Fibroblast of upper back skin (primary cell): ENCODE measurements at places on chromosomes 11 and 22.

DNA sequence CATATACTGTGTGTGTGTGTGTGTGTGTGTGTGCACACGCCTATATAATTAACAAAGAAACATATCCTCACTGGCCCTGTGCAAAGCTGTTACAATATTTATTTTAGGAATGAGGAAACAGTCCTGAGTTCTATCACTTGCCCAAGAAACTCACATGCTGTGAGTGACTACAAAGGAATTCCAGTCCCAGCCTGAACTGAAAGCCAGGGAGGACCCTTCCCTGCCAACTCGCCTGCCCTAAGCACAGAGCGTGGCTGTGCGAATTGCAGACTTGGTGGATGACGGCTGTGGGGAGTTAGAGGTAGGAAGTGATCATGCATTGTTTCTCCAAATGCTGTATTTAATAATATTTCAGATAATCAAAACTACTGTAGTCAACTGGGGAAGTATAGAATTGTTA, 26.4 kb upstream of the CD5 start:
- peak; percentile 39 for DNase-seq

DNA sequence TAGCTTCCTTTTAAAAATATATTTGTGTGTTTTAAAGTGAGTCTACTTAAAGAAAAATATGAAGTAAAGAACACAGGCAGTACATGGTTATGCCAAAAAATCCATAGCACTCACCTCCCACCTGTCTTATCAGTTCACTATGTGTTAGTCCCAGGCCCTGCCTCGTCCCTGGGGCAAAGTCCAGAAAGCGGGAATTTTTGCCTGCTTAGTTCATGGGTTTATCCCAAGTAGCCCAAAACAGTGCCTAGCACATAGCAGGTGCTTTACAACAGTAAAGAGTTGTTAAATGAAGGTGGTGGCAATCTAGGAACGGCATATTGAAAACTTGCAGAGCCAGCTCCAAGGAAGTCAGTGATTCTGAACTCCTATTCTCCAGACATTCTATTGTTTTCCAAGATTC, 154.0 kb downstream of the MN1 start:
- DNase-seq = no peak

DNA sequence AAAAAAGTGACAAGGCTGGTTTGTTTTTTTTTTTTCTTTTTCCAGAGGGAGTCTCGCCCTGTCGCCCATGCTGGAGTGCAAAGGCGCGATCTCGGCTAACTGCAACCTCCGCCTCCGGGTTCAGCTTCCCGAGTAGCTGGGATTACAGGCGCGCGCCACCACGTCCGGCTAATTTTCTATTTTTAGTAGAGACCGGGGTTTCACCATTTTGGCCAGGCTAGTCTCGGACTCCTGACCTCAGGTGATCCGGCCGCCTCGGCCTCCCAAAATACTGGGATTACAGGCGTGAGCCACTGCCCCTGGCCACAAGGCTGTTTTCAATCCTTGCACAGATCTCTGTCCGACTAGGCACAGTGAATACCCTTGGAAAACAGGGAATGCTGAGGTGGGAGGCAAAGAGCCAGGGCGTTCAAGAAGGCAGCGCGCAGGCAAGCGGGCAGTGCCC, 566 bp downstream of the ATP6V1E1 start:
- DNase-seq = no peak

- DNase-seq = no peak
These were observed 7.5 kb downstream of the ELMOD1 start for GRCh38 chr11:107598225-107599139.

DNA sequence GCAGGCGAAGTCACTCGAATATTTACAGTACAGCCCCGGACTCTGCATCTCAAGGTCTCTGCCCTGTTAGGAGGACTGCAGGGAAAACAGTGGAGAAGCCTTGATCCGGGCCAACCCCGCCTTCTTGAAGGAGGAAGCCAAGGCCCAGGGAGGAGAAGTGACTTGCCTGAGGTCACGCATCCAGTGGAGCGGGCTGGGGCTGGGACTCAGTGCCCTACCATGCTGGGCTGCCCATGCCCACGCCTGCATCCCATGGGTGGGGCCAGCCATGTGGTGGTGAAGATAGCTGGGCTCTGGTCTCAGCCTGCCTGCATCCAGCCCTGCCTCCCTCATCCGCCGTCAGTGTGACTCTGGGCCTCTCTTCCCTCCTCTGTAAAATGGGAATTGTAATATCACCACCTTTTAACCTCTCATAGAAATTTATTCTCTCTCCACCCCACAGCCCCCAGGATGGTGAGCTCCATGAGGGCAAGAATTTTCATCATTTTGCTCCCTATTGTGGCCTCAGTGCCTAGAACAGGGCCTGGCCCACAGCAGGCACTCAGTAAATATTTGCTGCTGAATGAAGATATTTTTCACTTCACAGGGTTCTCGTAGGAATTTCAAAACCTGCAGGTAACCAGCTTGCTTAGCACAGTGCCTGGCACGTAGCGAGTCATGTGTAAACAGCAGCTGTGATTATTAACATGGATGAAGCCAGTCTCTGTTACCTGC, 57.3 kb downstream of the OTOG start:
- DNase-seq = no peak

DNA sequence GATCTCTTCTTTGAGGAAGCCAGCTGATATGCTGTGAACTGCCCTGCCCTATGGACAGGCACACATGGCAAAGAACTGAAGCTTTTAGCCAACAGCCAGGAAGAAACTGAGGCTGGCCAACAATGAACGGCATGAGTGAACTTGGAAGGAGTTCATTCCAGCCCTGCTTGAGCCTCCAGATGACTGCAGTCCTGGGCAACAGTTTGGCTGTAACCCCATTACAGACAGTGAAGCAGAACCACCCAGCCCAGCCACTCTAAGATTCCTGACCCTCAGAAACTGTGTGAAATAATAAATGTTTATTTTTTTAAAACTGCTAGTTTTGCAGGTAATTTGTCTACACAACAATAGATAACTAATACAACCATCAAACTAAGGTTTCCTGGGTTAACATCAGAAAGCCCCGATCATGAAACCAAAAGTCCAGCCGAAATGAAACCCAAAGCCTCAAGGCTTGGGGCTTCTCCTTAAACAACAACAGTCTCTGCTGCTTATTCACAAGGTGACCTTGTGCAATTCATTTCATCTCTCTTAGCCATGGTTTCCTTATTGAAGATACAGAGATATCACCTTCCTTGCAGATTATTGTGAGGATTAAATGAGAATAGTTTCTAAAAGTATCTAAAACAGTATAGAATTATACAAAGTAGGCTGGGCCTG, 31.4 kb downstream of the PAK1 start:
- no peak for DNase-seq

DNA sequence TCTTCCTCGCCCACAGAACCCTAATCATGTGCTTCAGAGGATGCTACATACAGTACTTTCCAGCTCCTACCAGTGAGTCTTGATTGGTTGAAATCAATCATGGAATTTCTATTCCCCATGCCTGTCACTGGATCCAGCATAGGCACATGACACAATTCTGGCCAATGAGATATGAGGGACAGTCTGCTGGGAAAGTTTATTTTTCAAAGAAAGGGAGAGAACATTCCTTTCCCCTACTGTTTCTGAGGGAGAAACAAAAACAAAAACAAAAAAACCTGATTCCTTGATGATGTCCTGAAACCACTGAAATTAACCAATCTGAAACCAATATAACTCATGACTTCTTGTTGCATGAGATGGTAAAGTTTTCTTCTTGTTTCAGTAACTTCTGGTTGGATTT, 3.3 kb upstream of the RCN1 start:
- DNase-seq = peak; percentile 50

DNA sequence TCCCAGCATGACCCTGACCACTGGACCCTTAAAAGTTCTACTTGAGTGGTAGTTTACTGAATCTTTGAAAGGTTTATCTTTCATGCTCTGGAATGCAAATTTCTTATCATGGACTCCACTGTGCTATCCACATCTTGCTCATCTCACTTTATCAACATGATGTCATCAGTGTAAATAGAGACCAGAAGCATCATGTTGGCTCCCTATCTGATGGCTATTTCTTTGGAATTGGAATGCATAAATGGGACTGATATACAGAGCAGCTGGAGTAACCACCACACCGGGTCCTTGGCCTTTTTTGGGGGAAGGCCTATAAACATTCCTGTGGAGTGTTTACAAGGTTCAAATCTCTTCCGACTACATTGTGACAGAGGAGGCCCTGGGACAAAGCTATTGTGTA, 74.1 kb upstream of the CEP126 start:
- DNase-seq = no peak

- no peak for DNase-seq
These were observed 8.4 kb upstream of the CEP295 start for GRCh38 chr11:93653080-93653479.

GRCh38 chr22:23138584-23139435, 3.0 kb downstream of the RSPH14 start:
- DNase-seq = no peak

- no peak for DNase-seq
These were observed 6.1 kb downstream of the ZNF74 start for GRCh38 chr22:20399866-20400605.

GRCh38 chr11:46295312-46296058, 18.0 kb downstream of the CREB3L1 start:
- DNase-seq = peak; percentile 83

GRCh38 chr11:32005786-32006416, 85.0 kb upstream of the RCN1 start:
- peak; percentile 42 for DNase-seq

DNA sequence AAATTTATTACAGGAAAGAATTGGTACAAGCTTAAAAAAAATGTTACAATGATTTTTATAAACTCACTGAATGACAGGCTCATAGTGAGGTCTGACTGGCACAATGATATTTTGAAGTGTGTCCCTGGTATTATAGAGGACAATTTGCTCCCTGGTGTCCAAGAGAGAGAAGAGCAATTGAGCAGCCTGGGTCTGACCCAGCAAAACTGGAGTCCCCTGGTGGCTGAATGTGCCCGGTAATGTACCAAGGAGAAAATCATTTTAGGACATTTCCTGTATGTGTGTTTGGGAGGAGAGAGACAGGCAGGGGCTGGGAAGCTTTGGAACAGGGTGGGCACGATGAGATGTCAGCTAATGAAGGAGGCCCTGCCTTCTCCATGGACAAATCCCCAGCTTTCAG, 125.3 kb downstream of the APOL5 start:
- DNase-seq = peak; percentile 32

DNA sequence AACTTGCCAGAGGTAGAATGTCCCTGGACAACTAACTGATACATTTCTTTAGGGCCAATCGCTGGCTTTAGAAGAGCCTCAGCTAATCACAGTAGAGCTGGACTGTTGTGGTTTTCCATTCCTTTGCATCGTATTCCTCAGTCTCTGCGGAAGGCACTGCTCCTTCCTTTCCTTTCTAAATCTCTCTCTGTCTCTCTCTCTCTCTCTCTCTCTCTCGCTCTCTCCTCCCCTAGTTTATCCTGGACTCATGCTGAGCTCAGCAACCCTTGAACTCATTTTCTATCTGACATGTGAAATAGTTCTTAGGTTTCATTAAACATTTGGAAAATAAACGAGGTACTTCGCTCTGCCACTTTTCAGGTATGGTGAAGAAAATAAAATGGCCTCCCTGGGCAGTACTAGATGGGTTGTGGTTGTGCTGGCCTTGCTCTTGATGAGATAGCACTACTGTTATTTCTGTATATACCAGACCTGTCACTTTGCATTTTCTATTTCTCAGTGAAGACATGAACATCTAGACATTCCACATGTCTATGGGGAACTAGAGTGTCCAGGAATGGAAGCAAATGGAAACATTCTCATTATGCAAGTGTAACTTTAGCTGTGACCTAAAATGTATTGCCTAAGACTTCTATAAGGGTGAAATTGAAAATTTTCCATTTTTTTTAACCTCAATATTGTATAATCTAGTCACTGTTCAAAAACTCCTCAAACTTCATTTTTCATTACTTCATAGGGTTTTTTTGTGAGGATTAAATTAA, 12.0 kb upstream of the SESN3 start:
- no peak for DNase-seq

DNA sequence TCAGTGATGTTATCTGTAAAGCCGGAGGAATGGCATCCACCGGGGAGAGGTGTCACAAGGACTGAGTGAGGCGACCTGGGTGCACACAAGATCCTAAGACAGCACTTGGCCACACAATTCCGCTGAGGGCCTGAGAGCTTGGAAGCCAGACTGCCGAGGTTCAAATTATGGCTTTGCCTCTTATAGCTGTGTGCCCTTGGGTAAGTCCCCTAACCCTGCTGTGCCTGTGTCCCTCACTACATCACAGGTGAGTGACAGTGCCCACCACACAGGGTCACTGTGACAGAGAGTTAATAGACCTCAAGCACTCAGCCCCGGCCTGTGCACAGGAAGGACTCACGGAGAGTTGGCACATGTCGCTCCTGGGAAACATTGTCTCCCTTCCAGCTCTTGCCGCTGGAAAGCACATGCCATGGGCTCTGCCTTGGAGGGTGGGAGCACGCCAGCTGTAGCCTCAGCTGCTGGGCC, 592 bp downstream of the RHOD start:
- DNase-seq = no peak

GRCh38 chr11:109730669-109731068, 308.7 kb downstream of the C11orf87 start:
- no peak for DNase-seq

- no peak for DNase-seq
These were observed 3.9 kb downstream of the CDC45 start for GRCh38 chr22:19483481-19484244.

DNA sequence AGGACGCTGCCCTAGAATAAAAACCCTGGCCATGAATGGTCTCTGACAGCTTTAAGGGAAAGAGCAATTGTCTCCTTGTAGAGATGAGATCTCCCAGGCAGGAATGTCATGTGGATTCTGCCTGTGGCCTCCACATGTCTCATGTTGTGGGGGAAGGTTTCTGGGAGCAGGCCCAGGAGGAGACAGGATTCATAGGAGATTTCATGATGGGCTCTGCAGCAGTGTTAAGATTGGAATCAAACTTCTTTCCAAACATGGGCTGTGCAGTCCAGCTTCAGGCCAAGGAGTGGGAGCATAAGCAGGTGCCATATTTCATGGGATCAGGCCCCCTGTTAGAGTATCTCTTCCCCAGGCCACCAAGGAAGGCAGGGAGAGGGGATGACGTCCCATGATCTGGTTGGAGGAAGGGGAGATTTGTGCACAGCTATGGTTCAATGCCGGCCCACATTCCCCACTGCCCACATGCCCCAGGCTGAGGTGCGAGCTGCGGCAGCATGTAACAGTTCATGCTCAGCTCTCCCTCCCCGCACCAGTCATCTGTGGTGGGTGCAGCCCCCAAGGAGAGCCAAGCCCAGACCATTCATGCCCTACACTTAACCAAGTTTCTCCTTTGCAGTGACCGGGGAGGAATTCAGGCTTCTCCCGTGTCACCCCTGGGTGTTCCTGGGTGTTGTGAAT, 42.5 kb downstream of the LMO1 start:
- peak; percentile 26 for DNase-seq

- no peak for DNase-seq
These were observed 54.1 kb upstream of the WNT7B start for GRCh38 chr22:46031066-46031465.

- no peak for DNase-seq
These were observed 116.1 kb downstream of the ATXN10 start for GRCh38 chr22:45787759-45788158.

- DNase-seq = peak; percentile 33
These were observed 9.8 kb downstream of the KCNC1 start for GRCh38 chr11:17744151-17744940.

DNA sequence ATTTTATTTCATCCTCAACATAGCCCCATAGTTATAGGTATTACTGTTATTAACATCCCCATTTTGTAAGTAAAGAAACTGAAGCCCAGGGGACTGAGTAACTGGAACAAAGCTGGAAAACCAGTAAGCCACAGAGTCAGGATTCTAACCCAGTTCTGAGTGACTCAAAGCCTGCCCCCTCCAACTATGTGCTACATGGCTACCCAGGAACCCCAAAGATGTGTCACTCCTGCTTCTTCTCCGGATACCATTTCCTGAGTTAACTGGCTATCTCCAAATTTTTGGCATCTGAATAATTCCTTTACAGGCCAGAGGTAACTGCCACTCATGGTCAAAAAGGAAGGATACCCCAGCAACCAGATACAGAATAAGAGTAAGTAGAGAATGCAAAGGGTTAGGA, 43.6 kb downstream of the TENM4 start:
- DNase-seq = peak; percentile 63
